H4 (cell line): ENCODE measurements at places on chromosomes 5 and 9. TPM values are rescaled to one million over a fixed set of nuclear protein-coding genes. Genes with fewer than 3 reads are reported as not detected.

DNA sequence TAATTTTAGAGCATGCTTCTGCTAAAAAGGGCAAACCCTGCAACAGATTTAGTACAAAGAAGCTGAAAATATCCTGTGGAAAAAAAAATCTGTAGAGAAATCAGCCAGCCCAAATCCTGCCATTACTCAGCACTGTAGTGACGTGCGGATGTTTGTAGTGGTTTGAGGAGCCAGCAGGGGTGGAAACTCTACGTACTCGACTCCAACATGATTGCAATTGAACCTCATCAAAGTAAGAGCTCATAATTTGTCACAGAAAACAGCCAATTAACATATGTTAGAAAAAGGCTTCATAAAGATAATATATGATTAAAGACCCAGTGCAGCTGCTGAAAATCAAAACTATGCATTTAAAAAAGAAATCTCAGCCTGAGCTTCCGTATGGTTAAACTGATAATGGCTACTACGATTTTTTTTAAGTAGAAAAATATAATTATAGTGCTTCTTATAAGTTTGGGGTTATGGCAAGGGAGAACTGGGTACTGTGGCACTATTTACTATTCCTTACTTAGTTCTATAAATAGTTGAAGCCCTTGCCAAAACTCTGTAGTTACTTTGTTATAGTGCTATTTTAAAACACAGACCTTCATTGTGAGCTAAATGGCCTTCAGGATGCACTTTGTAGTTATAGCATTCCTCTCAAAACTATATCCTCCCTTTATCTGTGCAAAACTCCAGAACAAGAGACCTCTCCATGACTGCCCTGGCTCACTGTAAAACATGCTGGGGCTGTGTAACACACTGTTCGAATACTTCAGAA, 49.4 kb downstream of the MEF2C start:
- DNase-seq, result no peak

GRCh38 chr9:131610231-131610761, 65.0 kb downstream of the PRRT1B start:
- no peak for DNase-seq

VPS13A gene
- total RNA-seq, result 5.8 and 8.7 TPM in 2 replicates

GRCh38 chr5:35990520-35990919, 670 bp downstream of the UGT3A1 start:
- DNase-seq, result no peak

- no peak for DNase-seq
These were observed 1.9 kb downstream of the SLC31A2 start for GRCh38 chr9:113152699-113153098.

GRCh38 chr5:56479696-56480077, 246.6 kb upstream of the ANKRD55 start:
- DNase-seq, result no peak

- peak; percentile 59 for DNase-seq
These were observed 1.9 kb upstream of the CRB2 start for GRCh38 chr9:123353984-123354591.

DNA sequence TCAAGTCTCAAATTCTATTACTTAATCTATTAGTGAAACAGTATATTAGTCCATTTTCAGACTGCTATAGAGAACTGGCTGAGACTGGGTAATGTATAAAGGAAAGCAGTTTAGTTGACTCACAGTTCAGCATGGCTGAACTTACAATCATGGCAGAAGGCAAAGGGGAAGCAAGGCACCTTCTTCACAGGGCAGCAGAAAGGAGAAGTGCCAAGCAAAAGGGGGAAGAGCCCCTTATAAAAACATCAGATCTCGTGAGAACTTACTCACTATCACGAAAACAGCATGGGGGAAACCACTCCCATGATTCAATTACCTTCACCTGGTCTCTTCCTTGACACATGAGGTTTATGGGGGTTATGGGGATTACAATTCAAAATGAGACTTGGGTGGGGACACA, 67.9 kb upstream of the CHSY3 start:
- no peak for DNase-seq

DNA sequence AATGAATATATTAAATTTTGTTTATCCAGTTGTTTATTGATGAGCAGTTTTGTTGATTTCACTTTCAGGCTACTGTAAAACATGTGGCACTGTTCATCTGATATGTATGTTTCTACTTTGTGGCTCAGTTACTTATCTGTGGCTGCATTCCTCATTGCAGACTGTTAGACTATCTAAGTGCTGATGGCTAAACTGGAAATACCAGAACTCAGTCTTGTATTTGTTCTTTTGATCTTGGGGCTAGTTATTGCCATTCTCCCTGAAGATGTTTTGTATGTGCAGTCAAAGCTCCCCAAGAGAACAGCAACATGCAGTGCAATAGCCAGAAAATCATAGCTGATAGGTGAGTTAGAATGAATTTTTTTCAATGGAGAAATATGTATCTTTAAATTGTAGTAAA, 162.2 kb downstream of the GADD45G start:
- DNase-seq, result no peak

DNA sequence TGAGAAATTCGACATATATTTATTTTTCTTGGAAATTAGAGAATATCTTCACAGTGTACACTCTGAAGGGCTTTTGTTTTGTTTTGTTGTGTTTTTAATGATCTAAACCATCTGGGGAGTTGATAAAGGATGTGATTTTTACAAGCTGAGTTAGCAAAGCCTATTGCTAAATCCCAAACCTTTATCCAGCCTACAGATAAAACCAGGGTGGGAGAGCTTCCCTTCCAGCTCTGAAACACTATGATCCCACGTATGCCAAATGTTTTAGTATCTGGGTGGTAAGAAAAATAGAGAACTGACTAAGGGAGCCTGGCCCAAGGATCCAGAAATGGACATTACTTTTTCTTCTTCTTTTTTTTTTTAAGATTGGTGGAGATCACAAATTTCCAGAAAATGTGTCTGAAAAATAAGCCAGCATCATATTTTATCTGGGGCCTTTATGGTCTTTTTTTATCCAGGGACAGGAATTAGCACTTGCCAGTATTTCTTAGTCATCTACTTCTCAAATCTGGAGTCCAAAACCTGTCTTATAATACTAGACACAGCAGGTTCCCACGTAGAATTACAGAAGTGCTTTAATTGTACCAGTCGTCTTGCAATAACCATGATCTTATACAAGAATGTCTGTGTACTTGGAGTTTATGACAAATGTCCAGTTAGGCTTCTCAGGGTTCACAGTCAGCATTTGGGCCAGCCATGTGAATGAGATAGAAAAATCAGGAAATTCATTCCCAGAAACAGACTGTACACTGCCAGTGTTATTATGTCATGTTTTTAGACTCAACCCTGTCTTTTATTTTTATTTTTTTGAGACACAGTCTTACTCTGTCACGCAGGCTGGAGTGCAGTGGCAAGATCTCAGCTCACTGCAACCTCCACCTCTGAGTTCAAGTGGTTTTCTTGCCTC, 290.8 kb upstream of the MPDZ start:
- DNase-seq, result no peak

- DNase-seq, result no peak
These were observed 150.6 kb downstream of the PRR16 start for GRCh38 chr5:120614531-120615180.

- no peak for DNase-seq
These were observed 77.0 kb upstream of the ZSWIM6 start for GRCh38 chr5:61254969-61255555.

FCHO2 gene
- total RNA-seq, result 2.4 and 4.1 TPM in 2 replicates

DNA sequence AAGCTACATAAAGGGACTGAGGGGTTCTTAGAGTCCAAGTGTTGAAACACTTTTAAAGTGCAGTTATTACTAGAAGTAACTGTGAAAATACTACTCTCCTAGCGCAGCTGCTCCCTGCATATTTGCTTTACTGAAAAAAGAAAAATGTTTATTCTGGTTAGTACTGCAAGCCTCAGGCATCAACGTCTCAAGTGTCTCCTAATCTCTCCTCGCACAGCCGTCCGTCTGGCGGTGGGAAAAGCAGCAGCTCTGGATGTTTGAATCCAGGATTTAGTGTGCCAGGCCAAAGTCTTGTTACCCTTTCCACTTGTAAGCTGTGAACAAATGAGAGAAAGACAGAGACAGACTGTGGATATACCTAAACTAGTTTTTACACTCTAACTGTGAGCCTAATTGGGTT, 31.1 kb downstream of the RORB start:
- peak; percentile 35 for DNase-seq

DNA sequence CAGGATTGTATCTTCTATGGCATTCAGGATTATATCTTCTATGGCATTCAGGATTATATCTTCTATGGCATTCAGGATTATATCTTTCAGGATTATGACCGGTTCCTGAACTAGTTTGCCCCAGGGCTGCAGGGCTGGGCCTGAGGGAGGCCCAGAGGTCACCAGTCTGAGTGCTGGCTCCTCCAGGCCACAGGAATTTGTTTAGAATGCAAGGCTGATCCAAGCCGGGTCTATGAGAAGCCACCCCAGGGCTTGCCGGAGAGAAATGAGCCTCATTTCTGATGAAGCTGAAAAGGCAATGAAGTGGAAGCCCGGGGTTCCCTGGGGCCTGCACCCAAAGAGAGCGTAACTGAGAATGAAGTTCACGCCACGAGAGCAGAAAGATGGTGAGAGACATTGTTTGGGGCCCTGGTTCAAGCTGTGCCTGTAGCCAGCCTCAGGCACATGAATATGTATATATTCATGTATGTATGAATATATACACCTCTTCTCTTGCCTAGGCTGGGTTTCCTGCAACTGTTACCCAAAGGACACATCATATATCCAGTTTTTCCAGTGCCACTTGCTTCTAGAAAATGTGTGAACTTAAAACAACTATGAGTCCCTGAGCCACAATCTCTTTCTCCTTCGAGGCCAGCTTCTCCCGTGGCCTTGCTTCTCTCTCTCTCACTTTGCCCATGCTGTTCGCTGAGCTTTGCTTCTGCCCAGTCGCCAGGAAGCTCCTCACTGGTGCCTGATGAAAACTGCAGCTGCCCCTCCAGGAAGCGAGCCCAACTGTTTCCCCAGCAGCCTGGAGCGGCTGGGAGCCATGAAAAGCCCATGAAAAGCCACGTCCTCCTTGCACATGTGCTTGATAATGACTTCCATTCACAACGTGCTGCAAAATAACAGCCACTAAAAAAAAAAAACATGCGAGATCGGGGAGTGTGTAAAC, 62.3 kb downstream of the GTF3C4 start:
- DNase-seq, result no peak

GRCh38 chr5:80707645-80708044, 52.9 kb upstream of the DHFR start:
- DNase-seq, result no peak

ACOT12 gene
- not detected in 2 replicates for total RNA-seq

- no peak for DNase-seq
These were observed 3.0 kb downstream of the C8G start for GRCh38 chr9:136947955-136948510.

DNA sequence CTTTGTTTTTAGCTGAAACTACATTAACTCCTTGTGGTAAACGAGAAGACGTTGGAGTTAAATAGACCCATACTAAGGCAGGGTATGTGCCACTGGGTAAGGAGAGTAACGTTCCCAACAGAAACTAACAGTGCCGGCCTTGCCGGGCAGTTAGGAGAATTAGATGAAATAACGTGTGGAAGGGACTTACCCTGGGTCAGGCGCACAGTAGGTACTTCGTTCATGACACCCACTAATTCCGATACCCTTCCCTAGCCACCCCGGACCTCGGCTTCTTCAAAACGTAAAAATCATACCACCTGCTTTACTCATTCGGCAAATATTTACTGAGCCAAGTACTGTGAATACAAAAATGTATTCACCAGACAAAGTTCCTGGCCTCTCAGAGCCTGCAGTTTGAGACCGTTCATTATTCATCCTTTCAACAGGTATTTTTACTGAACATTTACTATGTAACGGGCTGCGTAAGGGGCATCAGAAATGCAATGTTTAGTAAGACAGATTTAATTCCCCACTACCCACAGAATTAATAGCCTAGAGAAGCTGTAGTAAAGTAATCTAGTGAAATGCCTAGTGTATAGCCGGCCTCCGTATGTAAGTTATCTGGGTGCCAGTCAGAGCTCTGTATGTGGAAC, 3.2 kb upstream of the SMIM23 start:
- no peak for DNase-seq

DNA sequence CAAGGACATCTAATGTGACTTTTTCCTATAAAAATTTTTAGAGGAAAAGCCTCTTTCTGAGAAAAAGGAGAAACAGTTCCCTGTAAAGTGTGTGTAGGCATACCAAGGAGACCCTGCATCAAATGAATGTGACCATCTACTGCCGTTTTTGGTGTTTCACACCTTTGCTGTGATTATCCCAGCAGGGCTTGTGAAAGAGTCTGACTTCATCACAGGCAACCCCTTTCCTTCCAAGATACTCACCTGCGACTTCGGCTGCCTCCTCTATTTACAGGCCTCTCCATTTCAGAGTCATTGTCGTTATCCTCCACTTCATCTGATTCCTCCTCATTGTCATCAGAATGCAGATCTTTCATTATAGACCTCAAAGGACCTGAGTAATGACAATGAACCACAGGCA, 259.1 kb downstream of the MLLT3 start:
- no peak for DNase-seq

HRCT1 gene
- total RNA-seq, result 0.41 TPM in 1 of 2 replicates, not detected in the other
